ENCODE measurements at places on chromosomes 16 and 17. TPM values are rescaled to one million over a fixed set of nuclear protein-coding genes. Genes with fewer than 3 reads are reported as not detected.

DNA sequence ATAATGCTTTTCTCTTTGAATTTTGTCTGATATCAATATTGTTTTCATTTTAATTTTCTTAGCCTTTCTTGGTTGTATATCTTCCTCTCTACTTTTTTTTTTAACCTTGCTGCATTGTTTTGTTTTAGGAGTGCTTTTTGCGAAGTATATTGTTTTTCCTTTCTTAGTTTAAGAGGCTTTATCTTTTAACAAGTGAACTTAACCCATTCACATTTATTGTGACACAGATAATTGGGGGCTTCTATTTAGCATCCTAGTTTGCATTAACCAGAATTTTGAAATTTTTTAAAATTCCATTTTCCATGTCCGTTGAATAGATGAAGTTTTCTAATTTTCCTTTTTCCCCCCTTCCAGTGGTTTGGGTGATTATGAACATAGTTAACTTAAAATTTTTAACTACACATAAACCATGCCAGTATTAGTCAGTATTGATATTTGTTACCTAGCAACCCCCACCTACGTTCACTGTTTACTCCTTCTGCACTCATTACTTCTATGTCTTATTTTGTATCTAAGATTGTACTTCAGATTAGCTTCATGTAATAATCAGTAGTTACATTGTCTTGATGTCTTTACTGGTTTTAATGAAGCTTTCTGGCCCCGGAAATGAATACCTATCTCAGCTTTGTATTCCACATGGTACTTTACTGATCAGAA, 44.4 kb downstream of the TNRC6A start:
- H3K4me3 ChIP-seq, result no peak overlapping the region
- no peaks in the 10 kb centered on the region for H3K27me3 ChIP-seq
- H3K4me1 ChIP-seq, result no peaks in the 10 kb centered on the region

Gene NPIPB6
- 6.1 TPM for total RNA-seq

DNA sequence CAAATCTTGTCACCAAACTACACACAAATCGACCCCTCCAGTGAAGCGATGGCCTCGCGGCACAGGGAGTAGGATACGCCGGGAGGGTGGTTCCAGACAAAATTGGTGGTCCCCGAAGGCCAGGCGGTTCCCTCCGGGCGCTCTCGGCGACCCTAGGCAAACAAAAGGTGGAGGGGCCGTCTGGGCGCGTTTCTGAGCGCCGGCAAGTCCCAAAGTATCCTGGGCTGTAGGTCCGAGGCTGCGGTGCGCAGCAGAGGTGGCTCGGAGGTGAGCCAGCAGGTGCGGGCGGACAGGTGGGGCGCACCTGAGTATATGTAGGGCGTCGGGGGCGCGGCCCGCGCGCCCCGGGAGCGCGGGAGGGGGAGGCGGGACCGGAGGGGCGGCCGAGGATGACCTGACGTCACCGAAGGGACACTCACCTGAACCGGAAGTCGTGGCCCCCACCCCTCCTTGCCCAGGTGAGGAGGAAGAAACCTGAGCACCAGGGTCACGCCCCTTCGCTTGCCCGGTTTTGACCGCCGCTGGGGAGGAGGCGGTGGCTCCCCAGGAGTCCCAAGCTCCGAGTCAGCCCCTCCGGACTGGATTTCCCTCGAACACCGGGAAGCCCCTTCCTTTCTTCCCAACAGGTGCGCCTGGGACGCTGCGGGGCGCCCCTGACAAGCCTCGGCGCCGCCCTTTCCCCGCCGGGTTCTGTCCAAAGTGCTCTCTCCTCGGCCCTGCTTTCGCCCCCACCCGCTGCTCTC, at the start of gene CLDN7:
CLDN7 (minus strand) TSS at position 287 of the 743 bp plus-strand sequence. CDS start 435 bp downstream, outside the sequence.
- no peak within 1 kb of the TSS for H3K27ac ChIP-seq
- peaks cover 38% of the 10 kb centered on the region for H3K4me1 ChIP-seq
- peaks cover 27% of the 10 kb centered on the region for H3K36me3 ChIP-seq
- peaks cover 49% of the 10 kb centered on the region for H3K27me3 ChIP-seq

Gene ZNF423
- total RNA-seq, result 20.5 TPM

Gene MYH8
- not detected for total RNA-seq

DNA sequence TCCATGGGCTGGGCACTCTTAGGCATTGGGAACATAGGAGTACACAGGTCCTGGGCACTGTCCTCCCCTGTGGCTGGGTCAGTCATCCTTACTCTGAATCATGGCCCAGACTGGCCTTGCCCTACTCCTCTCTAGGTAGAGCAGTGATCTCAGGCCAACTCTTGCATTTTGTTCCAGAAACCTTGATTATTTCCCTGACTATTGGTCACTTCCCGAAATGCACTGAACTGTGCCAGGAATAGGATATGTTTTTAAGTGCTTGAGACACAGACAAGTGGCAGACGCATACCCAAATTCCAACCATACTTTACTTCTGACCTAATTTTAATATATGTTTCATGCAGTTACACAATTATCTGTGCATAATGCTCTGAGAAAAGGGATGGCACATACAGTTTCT, 10.3 kb downstream of the KRABD2 start:
- H3K4me3 ChIP-seq, result no peak overlapping the region
- H3K27me3 ChIP-seq, result no peaks in the 10 kb centered on the region
- H3K4me1 ChIP-seq, result no peaks in the 10 kb centered on the region
- DNase-seq, result no peak
- no peaks in the 10 kb centered on the region for H3K36me3 ChIP-seq
- no peak overlapping the region for H3K27ac ChIP-seq

DNA sequence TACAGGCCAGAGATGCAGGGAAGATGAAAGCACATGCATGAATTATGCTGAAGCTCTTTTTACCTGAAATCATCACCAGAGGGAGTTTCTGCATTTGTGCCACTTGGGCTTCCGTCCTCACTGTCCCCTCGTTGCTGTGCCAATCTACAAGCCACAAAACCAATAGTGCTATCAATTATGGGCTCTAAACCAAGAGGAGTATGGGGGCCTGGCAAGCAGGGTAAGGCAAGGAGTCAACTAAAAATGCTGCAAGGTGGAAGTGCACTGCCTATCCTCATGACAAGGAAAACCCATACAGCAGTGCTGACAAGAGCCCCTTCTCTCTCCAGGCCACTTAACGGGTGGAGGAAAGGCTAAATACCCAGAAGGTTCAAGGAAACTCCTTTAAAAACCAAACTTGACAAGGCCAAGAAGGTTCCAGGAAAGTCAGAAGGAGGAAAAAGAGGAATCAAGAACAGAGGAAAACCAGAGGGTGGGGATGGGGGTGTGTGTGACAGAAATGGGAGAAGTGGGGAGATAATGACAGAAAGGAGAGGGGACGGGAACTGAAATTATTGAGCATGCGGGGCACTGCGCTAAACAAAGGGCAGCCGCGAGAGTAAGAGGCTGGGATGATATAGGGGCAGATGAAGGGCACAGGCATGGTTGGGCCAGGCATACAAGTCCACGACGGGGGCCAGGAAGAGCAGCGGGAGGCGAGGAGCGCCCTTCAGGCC, 674 bp downstream of the C17orf75 start:
- H3K27me3 ChIP-seq, result no peaks in the 10 kb centered on the region
- no peak for DNase-seq
- H3K4me1 ChIP-seq, result no peaks in the 10 kb centered on the region
- H3K36me3 ChIP-seq, result no peaks in the 10 kb centered on the region

DNA sequence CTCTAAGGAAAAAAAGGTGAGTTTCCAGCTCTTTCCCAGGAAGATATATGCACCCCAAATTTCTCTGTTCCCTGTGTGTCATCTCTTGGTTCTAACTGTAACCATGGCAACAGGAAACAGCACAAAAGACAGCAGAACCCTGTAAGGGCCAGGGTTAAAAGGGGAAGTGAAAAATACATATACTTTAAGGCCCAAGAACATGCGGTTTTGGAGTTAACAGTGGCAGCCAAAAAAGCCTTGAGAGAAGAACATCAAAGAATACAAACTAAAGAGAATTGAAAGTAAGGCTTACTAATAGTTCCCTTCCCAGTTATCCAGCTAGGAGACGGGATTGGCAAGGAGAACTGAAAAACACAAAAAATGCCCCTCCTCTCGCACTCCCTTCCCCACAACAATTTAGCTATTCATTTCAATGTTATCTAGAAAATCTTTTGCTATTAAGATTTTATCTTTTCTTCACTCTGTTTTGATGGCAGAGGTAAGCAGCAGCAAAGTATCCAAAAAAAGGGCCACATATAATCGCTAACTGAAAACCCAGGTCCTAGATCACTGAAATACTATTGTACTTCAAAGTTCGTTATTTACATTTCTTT, 1.5 kb downstream of the SPOP start:
- no peak for DNase-seq
- H3K4me3 ChIP-seq, result peak overlapping the region; percentile 84
- H3K27ac ChIP-seq, result peak overlapping the region; percentile 99

DNA sequence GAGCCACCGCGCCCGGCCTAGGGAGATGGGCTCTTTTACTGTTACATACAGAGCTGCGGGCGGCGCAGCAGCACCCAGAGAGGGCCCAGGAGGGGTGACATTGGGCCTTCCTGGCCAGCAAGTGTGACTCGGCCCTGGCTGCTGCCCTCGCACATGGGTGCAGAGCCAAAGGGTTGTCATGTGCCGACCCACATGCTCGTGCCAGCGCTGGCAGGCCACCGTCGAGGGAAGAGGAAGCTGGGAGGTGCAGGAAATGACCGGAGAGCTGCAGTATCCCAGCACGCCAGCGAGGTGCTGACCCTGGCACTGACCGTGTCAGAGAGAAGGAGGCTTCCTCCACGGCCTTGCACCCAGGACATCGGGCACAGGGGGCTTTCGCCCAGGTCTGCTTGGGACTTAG, 8.0 kb downstream of the ENDOV start:
- H3K36me3 ChIP-seq, result no peaks in the 10 kb centered on the region
- no peak overlapping the region for H3K27ac ChIP-seq
- H3K4me1 ChIP-seq, result no peaks in the 10 kb centered on the region
- no peak overlapping the region for H3K4me3 ChIP-seq
- no peaks in the 10 kb centered on the region for H3K27me3 ChIP-seq
- no peak for DNase-seq

Gene HOXB1
- not detected for total RNA-seq

Gene CDH1
- 32.9 TPM for total RNA-seq

GRCh38 chr16:26605626-26606271, 461.0 kb upstream of the C16orf82 start:
- H3K4me1 ChIP-seq, result no peaks in the 10 kb centered on the region
- DNase-seq, result no peak
- no peaks in the 10 kb centered on the region for H3K27me3 ChIP-seq
- no peak overlapping the region for H3K4me3 ChIP-seq
- H3K27ac ChIP-seq, result no peak overlapping the region
- H3K36me3 ChIP-seq, result no peaks in the 10 kb centered on the region

DNA sequence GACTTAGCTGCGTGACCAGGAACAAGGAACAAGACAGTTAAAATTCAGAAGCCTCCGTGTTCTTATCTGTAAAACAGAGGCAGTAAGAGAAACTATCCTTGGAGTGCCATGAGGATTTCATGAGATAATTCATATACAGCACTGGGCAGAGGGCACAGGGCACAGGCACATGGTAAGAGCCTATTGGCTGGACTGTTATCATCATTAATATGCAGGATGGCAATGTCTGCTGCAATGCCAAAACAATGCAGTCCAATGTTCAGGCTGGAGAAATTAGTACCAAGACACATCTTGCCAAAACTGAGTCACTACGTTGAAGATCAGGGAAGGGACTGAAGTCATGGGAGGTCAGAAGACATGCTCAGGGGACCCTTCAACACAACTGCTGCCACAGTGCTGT, 13.6 kb downstream of the CDRT4 start:
- no peaks in the 10 kb centered on the region for H3K27me3 ChIP-seq
- H3K27ac ChIP-seq, result peak overlapping the region; percentile 64
- no peak for DNase-seq
- peaks cover 79% of the 10 kb centered on the region for H3K4me1 ChIP-seq

DNA sequence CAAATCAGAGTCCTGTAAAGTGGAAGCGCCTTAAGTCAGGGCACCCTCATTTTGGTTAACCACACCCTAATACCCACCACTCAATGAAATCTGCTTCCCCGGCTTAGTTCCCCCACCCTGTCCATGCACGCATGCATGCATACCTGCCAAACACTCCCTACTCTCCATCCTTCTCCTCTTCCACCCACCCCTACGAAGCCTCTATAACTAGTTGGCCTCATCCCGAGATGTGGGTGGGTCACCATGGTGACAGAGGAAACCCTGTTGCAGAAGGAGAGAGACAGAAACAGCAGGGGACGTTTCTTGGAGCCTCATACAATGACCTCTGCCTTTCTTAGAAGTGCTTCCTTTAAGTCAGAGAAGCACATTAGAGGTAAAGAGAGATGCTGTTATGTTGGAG, 46.8 kb upstream of the DNAH9 start:
- H3K27ac ChIP-seq, result no peak overlapping the region
- H3K27me3 ChIP-seq, result no peaks in the 10 kb centered on the region
- no peaks in the 10 kb centered on the region for H3K4me1 ChIP-seq
- no peak overlapping the region for H3K4me3 ChIP-seq

GRCh38 chr16:1354815-1355540, 3.2 kb downstream of the GNPTG start:
- H3K4me3 ChIP-seq, result no peak overlapping the region
- peaks cover 34% of the 10 kb centered on the region for H3K4me1 ChIP-seq
- no peaks in the 10 kb centered on the region for H3K36me3 ChIP-seq
- H3K27ac ChIP-seq, result no peak overlapping the region
- no peaks in the 10 kb centered on the region for H3K27me3 ChIP-seq

GRCh38 chr16:88192601-88193000, 190.2 kb upstream of the ZNF469 start:
- H3K36me3 ChIP-seq, result no peaks in the 10 kb centered on the region
- no peaks in the 10 kb centered on the region for H3K4me1 ChIP-seq
- no peak for DNase-seq

DNA sequence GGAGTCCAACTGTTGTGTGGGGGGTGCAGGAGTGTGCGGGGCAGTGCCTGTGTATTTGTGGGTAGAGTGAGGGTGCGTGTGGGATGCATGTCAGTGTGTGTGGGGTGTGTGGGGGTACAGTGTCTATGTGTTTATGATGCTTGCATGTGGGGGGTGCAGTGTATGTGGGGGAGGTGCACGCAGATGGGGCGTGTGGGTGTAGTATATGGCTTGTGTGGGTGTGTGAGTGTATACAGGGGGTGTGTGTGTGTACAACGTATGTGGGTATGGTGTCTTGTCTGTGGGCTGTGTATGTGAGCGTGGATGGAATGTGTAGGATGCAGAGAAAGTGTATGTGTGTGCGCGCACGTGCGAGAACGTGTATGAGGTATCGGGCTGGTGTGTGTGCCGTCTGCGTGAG, 160.4 kb downstream of the ZFHX3 start:
- no peak for DNase-seq
- H3K4me3 ChIP-seq, result no peak overlapping the region
- no peaks in the 10 kb centered on the region for H3K27me3 ChIP-seq
- no peaks in the 10 kb centered on the region for H3K4me1 ChIP-seq

DNA sequence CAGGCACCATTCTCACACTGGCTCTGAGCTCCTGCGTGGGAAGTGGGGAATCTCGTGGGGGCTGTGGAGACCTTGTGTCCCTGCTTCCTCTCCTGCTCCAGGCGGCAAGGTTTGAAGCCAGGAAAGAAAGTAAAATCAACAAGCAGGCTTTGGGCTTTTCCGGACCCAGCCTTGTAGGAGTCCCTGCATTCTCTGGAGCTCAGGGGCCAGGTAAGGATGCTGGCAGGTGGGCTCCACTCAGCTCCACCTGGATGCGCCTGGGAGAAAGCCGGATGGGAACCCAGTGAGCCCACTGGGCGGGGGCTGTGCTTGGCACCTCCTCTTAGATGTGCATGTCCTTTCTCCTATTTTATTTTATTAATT, 362.5 kb downstream of the SEC14L1 start:
- peaks cover 5% of the 10 kb centered on the region for H3K4me1 ChIP-seq
- no peak overlapping the region for H3K4me3 ChIP-seq
- H3K36me3 ChIP-seq, result no peaks in the 10 kb centered on the region
- no peak overlapping the region for H3K27ac ChIP-seq
